ENCODE measurements at places on chromosomes 5 and 9. TPM values are rescaled to one million over a fixed set of nuclear protein-coding genes. Genes with fewer than 3 reads are reported as not detected.

- peak; percentile 75 for DNase-seq
Measured at GRCh38 chr5:180353048-180353979, at the start of gene GFPT2. TSS of gene GFPT2 (minus strand) at chr5:180353336. CDS start at chr5:180353217, 119 bp downstream.

DNA sequence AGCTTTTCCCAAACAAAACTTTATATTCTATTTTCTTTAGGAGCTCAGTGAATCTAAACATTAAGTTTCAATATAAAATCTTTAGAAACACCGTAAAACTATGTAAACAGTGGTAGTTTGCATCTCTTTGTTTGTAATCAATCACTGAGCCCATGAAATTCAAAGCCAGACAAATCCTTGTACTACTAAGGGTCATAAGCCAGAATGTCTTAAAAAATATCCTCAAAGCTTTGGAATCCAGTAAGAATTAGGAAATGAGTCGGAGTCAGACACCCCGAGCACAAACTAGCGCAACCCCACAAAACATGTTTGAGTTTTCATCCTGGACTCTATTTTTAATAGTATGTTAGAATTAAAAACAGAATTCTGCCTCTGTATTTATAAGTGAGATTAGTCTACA is 153.8 kb downstream of the HSPA4 start:
- DNase-seq, result no peak

FUBP3 gene
- 27.4 TPM for total RNA-seq

DNA sequence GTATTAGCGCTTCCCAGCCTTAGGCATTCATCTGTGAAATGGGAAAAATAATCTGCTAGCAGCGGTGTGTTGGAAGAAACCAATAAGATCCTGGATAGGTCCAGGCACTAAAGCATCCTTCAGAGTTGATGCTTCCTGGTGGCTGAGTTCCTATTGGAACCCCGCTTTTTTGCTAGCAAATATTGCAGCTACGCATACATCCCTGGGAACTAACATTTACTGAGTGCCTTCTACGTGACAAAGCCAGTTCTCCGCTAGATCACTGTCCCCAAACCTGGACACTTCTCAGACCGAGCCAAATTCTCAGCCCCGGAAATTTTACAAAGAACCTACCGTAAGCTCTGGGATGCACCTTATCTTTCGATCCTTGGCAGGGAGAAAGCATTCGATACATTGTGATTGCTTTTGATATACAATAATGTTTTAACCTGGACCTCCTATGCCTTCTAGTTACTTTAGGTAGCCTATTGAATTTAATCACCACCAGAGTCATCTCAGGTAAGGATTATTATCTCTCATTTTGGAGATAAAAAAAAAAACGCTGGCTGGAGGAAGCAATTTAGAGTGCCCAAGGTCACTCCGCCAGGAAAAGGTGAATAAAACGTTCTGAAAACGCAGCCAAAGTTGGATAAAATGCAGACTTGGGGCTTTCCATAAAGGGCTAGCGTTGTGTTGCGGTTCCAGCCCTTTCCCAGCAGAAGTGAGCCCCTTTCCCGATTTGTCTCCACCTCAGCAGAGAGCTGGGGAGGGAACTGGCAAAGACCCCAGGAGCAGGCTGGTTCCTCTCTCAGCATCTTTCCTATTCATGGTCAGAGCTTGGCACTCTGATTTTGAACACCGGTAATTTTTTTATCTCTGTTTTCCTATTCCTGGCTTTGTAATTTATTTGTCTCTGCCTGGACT is 2.6 kb upstream of the MSX2 start:
- no peak for DNase-seq

AGGF1 gene
- total RNA-seq, result 33.8 TPM

DNA sequence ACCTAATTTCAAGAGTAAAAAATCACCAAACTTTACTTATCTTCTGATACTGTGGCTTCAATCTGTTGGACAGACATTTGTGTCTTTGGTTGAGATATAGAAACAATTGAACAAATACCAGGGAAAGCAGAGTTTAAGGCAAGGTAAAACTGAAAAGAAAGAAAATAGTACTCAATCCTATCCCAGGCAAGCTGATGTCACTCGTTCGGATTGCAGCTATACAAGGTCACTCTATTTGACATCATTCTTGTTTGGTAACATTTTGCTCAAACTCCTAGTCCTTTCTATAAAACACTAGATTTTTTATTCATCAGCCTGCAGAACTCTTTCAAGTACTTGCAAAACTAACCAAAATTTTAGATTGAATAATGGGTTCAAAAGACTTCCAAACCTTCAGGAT is 91.9 kb upstream of the ANKRD55 start:
- DNase-seq, result no peak

DNA sequence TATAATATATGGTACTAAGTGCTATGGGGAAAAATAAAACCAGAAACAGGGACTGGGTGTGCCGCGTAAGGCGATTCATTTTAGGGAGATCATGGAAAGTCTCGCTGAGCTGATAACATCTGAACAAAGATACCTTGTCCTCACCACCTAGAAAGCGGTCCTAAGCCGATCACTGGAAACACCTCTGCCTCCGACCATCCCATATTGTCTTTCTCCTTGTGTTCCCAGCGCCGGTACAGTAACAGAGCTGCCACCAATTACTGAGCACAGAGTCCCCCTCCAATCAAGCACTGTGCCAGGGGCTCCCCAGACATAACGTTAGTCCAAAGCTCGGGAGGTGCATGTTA is 704 bp downstream of the CCDC112 start:
- DNase-seq, result no peak

TMC1 gene
- total RNA-seq, result 0.74 TPM

DNA sequence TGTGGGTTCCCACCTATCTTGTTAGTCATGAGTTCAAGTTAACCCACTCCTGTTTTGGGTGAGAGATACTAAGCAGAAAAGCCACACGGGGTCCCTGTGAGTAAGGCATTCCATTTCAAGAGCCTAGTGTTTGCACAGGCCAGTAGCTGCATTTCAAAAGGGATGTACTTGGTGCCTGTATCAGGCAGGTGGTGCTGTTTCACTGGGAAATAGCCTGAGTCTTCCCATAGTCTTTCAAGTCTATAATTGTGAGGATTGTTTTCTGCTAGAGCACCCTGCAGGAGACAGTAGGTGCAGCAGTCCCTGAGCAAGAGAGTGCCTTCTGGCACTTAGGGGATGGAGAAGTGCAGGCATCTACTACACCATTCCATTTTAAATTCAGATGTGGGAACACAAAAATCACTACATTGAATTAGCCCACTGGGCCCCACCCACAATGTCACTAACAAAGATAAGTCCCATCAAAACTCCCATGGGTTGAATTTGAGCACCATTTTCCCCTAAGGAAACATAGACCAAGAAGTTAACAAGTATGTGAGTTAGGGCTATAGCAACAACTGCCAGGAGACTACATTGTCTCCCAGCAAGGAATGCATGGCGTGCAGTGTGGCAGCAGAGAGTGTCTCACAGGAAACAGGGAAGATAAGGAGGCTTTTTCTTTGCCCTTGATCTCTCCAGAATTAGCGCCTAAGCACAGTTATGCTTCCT is 263.2 kb downstream of the COX7C start:
- DNase-seq, result peak; percentile 68

Measured in dermis blood vessel endothelial cell (primary cell).